ENCODE measurements at places on chromosomes 11 and 22.

DNA sequence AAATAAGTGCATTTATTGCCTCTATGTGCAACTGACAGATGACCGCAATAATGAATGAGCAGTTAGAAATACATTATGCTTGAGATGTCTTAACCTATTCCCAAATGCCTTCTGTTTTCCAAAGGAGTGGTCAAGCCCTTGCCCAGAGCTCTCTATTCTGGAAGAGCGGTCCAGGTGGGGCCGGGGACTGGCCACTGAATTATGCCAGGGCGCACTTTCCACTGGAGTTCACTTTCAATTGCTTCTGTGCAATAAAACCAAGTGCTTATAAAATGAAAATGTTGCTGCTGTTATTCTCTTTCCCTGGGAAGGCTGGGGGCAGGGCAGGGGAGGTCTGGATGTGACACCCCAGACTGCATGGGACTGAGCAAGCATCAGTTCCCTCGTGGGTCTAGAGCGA is 11.0 kb downstream of the NEFH start:
- no peak for DNase-seq

GRCh38 chr11:124873951-124874350 is 8.7 kb downstream of the ROBO3 start:
- DNase-seq = no peak

DNA sequence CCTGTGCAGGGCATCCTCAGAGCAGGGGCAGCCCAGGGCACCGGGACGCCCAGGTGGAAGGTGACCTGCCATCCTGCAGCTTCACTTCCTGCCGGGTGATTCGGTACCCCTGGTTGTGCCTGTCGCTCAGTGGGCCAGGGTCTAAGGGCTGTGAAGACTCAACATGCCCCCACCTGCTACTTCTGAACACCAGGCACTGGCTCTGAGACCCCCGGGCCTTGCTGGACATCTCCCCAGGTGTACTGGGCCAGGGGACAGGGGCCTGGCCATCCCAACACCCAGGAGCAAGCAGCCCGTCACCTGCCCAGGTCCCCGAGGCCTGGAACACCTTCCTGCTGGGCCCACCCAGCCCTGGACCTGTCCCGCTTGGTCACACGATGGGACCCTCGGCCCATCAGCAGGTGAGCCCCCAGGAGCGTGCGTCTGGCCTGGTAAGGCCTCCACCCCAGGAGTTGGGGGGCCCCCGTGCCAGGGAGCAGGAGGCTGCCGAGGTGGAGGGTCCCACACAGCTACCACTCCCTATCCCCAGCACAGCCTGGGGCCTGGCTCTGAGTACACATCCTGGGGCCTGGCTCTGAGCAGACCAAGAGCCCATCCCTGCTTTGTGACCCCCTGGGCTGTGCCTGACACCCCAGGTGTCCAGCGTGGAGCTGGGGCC is 3.9 kb upstream of the MUC5B start:
- no peak for DNase-seq

- DNase-seq = no peak
Observed at GRCh38 chr11:57647372-57647771, 2.3 kb downstream of the YPEL4 start.

- DNase-seq = no peak
Observed at GRCh38 chr22:29345932-29346331, 30.4 kb upstream of the RASL10A start.

- no peak for DNase-seq
Observed at GRCh38 chr22:47084226-47084625, 321.8 kb downstream of the TBC1D22A start.

GRCh38 chr11:6633422-6634408 is 14.5 kb upstream of the TPP1 start:
- no peak for DNase-seq

DNA sequence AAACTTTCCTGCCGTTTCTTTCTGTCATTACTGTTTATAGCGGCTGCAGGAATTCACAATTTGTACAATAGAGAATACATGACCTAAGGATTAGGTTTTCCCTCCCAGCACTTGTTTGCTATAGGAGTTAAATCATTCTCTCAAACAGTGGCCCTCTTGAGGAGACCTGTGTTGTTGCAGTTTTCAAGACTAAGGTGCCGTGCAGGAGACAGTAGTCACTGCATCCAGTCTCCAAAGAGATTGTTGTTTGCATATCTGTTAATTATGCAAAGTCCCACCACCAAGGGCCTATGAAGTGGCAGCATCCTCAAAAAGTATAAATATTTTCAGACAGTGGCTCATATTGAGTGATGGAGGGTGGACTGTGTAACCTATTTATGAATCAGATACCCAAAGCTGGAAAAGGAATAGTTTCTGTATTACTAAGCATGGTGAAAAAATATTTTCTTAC is 2.3 kb downstream of the PRSS23 start:
- DNase-seq = no peak

- DNase-seq = no peak
Observed at GRCh38 chr22:23692598-23693291, 1.9 kb downstream of the RGL4 start.

- no peak for DNase-seq
Observed at GRCh38 chr22:24968066-24968561, 15.6 kb downstream of the KIAA1671 start.

- DNase-seq = no peak
Observed at GRCh38 chr11:83613767-83614121, 327.6 kb upstream of the CCDC90B start.

GRCh38 chr22:21719024-21719423 is 16.6 kb downstream of the YPEL1 start:
- DNase-seq = no peak

DNA sequence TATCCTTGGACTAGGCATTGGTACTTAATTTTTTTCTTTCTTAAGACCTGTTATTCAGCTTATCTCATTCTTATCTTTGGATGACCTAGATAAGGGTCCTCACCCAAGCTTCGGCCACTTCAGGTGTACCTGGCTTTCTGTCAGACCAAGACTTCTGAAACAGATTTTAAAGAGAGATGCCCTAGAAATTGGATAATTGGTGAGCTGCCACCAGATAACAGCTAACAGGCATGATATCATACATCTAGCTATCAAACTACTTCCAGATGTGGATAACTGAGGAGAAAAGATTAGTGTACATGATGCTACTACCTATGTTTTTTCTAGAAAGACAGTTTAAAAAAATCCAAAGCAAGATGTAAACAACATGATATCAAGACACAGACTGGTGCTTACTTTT is 52.9 kb downstream of the FZD4 start:
- no peak for DNase-seq

DNA sequence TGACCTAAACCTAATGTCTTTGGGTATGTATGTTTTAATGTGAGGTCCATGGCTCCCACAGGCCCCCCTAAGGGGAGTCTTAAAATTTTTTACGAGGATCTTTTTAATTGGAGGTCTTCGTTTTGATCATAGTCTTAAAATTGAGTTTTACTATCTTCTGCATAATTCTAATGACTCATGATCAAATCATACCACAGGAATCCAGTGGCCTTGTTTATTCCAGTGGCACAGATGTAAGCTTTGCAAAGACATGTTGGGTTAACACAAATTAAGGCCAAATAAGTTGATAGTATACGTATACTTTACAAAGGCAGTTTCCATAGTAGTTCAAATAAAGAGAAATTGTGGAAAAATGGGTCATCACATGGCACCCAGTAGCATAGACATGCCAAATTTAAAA is 33.9 kb upstream of the FJX1 start:
- no peak for DNase-seq

DNA sequence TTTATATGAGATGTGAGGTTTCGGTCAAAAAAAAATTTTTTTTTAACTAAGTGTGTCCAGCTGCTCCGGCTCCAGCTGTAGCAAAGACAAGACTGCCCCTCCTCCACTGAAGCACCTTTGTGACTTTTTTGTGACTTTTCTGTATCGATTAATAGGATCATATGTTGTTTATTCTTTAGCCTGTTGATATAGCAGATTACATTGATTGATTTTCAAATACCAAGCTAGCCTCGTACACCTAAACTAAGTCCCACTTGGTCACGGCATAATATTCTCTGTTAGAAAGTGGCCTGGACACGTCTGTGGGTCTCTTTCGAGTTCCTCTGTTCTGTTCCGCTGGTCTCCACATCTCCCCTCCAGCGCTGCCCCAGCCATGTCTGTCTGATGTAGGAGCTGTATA is 126.8 kb downstream of the IGLL1 start:
- DNase-seq = no peak

DNA sequence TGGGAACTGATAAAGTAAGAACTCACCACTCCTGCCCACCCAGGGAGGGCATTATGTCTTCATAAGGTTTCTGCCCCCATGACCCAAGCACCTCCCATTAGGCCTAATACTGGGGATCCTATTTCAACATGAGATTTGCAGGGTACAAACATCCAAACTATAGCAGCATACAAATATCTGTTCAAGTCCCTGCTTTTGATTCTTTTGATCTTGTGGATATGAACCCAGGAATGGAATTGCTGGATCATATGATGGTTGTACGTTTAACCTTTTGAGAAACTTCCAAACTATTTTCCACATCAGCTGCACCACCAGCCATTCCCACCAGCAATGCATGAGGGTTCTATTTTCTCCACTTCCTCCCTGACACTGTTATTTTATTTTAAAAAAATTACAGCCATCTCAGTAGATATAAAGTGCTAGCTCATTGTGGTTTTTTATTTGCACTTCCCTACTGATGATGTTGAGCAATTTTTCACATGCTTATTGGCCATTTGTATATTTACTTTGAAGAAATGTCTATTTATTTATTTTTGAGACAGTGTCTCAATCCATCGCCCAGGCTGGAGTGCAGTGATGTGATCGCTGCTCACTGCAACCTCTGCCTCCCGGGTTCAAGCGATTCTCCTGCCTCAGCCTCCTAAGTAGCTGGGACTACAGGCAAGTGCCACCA is 7.1 kb upstream of the ATG16L2 start:
- no peak for DNase-seq

DNA sequence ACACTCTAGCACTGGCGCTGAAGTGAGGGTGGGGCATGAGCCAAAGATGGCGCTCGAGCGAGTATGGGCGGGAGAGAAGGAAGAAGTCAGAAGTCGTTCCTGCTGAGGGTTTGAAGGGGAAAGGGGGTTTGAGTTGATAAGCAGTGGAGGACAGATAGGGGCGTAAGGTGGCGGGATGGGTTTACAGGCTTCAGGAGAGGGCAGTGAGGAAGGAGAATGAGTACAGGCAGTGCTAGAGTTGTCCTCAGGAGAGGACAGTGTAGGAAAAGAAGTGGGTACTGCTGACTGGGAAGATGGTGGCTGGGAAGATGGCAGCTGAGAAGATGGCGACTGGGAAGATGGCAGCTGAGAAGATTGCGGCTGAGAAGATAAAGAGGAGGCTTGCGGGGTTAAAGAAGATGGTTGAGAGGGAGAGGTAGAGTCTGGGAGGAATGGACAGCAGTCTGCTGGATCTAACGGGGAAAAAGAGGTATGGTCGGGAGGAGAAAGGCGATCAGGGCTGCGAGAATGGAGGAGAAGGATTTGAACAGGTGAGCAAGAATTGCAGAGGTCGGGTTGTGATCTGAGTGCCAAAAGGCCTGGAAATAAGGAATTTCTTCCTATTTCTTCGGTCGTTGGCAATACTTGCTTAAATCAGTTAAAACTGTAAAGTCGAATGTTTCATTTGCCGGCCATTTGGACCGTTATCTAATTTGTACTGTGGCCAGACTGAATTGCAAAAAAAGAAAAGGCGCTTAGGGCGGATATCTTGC is 5.2 kb downstream of the PPFIBP2 start:
- DNase-seq = no peak

DNA sequence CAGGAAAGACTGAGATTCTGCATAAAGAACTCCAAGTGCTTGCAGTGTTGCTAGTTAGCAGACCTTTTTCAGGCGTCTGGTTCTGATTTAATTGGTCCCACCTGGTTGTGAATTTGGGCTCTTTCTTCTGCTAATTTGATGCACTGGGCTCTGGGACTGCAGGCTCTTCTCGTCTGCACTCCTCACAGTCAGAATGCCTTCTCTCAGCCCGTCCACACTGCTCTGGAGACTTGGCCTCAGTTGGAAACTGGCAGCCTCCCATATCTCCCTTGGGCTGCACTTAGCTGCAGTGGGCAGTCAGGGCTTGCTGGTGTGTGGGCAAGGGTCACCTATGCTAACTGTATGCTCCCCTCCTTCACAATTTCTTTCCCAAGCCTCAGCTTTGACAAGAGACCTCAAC is 1.5 kb downstream of the TRIM6 start:
- no peak for DNase-seq

DNA sequence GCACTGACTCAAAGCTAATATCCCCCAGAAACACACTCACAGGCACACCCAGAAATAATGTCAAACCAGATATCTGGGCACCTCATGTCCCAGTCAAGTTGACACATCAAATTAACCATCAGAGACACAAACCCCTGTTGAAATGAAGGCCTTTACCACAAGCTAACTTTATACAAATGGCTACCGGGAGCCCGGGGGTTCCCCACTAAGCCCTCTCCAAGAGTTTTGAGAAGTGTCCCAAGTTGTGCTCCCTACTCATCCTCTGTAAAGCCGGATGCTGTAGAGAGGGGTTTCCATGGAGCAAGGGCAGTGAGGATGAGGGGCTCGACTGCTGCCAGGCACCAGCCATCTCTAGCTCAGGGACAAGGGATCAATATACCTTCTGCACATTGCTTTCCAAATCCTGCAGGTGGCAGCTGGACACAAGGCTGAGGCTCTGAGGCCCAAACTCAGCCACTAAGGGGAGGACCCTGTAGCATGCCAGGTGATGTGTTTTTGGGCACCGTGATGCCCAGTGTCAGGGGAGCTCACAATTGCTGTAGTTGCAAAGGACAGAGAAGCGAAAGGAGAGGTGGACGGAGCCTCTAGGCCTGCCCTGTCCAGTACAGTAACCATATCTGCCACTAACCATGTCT is 145.7 kb downstream of the TTC17 start:
- no peak for DNase-seq

DNA sequence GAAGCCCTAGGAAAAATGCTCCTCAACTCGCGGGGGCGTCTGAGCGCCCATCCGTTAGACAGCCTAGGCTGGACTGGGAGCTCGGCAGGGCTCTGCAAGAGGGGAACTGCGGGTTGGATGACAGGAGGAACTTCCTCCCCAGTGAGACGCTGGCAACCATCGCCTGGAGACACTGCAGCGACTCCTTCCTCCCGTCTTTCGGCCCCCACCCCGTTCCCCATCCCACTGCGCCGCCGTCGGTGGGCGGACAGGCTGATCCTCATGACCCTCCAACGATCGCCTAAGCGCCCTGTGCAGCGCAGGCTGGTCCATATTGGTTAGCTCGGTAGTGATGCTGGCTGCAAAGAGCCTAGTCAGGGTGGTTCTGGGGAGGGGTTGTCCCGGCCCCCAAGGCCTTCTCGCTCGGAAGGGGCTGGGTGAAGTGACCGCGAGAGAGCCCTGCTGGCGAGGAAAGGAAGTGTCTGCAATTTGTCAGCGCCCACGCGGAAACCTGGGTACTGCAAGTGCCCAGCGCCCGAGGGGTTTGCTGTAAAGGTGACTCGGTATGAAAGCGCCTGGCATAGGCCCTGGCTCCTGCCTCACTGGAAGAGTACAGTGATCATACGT is 638 bp downstream of the NRGN start:
- DNase-seq = no peak

GRCh38 chr22:23137905-23138561 is 3.8 kb downstream of the RSPH14 start:
- no peak for DNase-seq

GRCh38 chr22:28925916-28926315 is 42.5 kb downstream of the ZNRF3 start:
- no peak for DNase-seq

GRCh38 chr11:121351083-121351630 is 58.6 kb downstream of the SC5D start:
- no peak for DNase-seq
